ENCODE measurements at places on chromosomes 6 and 20. TPM values are rescaled to one million over a fixed set of nuclear protein-coding genes. Genes with fewer than 3 reads are reported as not detected.
A peak's percentile ranks its signal among the peaks of the same experiment; 100 is the strongest.

GRCh38 chr6:135372758-135373157 lies 124.8 kb downstream of the AHI1 start:
- no peaks in the 10 kb centered on the region for H3K4me1 ChIP-seq
- no peaks in the 10 kb centered on the region for H3K27me3 ChIP-seq
- no peak overlapping the region for H3K4me3 ChIP-seq
- no peak overlapping the region for H3K27ac ChIP-seq
- DNase-seq: no peak
- no peaks in the 10 kb centered on the region for H3K36me3 ChIP-seq

GRCh38 chr6:8888468-8888867 lies 453.1 kb upstream of the SLC35B3 start:
- H3K4me1 ChIP-seq: no peaks in the 10 kb centered on the region
- H3K4me3 ChIP-seq: no peak overlapping the region
- no peak overlapping the region for H3K27ac ChIP-seq
- no peaks in the 10 kb centered on the region for H3K27me3 ChIP-seq
- no peak for DNase-seq

The NEURL2 gene
- 36.4 TPM for total RNA-seq

- no peak overlapping the region for H3K4me3 ChIP-seq
- no peaks in the 10 kb centered on the region for H3K36me3 ChIP-seq
- H3K27ac ChIP-seq: no peak overlapping the region
- H3K4me1 ChIP-seq: no peaks in the 10 kb centered on the region
- no peak for DNase-seq
- H3K27me3 ChIP-seq: peaks cover 24% of the 10 kb centered on the region
These were observed 67.9 kb upstream of the BHLHE23 start for GRCh38 chr20:63074631-63075030.

DNA sequence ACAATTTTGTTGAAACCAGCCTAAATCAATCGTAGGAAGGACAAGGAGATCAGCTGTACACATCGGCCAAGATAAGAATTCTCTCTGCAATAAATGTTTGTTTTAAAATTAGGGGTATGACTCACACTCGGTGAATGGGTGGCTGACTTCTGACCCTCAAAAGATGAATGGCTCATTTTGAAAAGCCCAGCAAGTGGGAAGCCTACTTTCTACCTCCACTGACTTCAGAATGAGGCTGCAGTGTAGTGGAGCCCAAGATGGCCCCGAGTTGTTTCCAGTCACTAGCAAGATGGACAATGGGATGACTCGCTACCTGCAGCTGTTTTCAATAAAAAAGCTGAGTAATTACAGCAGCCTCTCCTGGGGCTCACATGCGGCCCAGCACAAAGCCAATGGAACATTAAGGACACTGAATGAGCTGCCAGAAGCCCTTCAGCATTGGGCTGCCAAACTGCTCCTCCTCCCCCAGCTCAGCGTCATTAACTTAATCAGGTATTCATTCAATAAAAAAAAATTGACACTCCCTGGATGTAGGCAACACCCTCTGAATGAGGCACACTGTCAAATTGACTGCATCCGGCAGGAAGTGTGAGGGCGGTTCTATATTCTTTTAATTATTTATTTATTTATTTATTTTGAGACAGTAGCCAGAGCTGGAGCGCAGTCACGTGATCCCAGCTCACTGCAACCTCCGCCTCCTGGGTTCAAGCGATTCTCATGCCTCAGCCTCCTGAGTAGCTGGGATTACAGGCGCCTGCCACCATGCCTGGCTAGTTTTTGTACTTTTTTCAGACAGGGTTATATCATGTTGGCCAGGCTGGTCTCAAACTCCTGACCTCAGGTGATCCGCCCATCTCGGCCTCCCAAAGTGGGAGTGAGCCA lies 107.3 kb downstream of the GMPR start:
- no peak overlapping the region for H3K4me3 ChIP-seq
- H3K27ac ChIP-seq: peak overlapping the region; percentile 70
- no peaks in the 10 kb centered on the region for H3K27me3 ChIP-seq
- peaks cover 11% of the 10 kb centered on the region for H3K4me1 ChIP-seq
- no peaks in the 10 kb centered on the region for H3K36me3 ChIP-seq

DNA sequence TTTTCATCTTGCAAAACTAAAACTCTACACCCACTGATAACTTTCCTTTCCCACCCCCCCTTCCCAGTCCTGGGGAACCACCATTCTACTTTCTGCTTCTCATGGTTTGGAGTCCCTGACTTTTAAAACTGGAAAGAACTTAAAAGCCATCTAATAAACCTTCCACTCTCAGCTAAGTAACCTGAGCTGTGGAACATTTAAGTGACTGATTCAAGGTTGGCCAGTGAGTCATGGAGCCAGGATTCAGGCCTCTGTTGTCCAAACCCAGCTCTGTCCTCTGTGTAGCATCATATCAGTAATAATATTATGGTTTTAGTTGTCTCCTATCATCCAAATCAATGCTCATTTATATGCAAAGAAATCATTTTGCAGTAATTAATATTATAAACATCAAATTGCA lies 176.0 kb upstream of the NT5E start:
- no peak overlapping the region for H3K4me3 ChIP-seq
- H3K36me3 ChIP-seq: no peaks in the 10 kb centered on the region
- DNase-seq: no peak
- H3K27ac ChIP-seq: no peak overlapping the region

The TXLNB gene
- 3.6 TPM for total RNA-seq

The FOXS1 gene
- total RNA-seq: 2.6 TPM

DNA sequence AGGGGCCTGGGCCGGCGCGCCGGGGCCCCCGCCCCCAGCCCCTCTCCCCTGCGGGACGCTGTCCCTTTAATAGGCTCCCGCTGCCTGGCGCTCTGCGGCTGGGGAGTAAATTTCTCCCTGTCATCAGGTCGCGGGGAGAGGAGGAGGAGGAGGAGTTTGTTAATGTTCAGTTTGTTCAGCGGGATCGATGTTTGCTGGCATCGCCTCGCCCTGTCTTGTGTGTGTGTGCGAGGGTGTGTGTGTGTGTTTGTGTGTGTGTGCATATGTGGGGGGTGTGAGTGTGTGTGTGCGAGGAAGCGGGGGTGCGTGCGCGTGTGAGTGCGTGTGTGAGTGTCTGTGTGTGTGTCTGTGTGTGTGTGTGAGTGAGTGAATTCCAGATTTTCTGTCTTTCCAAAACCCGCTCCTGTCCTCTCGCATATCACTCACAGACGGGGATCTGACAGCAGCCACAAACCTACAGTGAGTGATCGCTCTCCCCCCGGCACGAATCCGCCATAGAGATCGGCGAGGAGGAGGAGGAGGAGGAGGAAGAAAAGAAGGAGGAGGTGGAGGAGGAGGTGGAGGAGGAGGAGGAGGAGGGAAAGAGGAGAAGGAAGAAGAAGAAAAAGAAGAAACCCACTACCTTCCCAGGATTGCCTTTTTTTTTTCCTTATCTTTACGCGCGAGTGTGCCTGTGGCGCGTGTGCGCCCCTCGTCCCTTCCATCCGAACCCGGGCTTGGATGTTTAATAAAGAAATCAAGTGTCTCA lies at the start of gene TSHZ2:
TSS of gene TSHZ2 (plus strand) at position 169 of the 748 bp plus-strand sequence. CDS start 936 bp downstream, outside the sequence.
- no peaks in the 10 kb centered on the region for H3K27me3 ChIP-seq
- H3K36me3 ChIP-seq: no peaks in the 10 kb centered on the region
- DNase-seq: peak; percentile 78
- peak within 1 kb of the TSS; percentile 80 for H3K27ac ChIP-seq
- peaks cover 15% of the 10 kb centered on the region for H3K4me1 ChIP-seq

- no peak overlapping the region for H3K27ac ChIP-seq
- no peaks in the 10 kb centered on the region for H3K27me3 ChIP-seq
- H3K4me1 ChIP-seq: no peaks in the 10 kb centered on the region
- no peaks in the 10 kb centered on the region for H3K36me3 ChIP-seq
- no peak overlapping the region for H3K4me3 ChIP-seq
- DNase-seq: no peak
These were observed 113.0 kb downstream of the GMDS start for GRCh38 chr6:2132416-2132815.

DNA sequence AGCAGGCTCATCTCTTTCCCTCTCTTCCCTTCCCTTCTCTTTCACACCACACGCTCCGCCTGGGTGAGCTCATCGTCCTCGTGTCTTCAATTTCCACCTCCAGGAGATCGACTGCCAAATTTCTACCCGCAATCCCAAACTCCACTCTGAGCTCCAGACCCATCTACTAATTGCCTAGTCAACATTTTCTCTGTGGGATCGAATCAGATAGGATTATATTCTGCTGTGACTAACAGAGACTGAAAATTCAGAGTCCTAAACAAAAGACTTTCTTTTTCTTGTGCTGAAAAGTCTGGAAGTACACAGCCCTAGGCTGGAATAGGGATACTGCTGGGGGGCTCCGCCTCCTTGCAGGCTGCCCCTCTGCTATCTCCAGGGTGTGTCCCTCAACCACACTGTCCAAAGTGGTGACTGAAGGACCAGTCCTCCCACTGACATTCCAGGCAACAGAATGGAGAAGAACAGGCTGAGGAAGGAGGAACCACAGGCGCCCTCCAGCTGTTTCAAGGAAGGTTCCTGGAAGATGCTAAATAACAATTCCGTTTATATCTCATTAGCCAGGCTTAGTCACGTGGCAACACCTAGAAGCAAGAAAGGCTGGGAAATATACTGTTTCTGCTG lies 5.0 kb upstream of the HSPA12B start:
- no peak overlapping the region for H3K27ac ChIP-seq
- no peak overlapping the region for H3K4me3 ChIP-seq
- H3K27me3 ChIP-seq: no peaks in the 10 kb centered on the region
- H3K36me3 ChIP-seq: no peaks in the 10 kb centered on the region
- DNase-seq: no peak

GRCh38 chr20:59259946-59260345 lies 40.5 kb upstream of the EDN3 start:
- H3K27me3 ChIP-seq: peaks cover 3% of the 10 kb centered on the region
- no peak for DNase-seq
- H3K27ac ChIP-seq: no peak overlapping the region
- H3K4me1 ChIP-seq: no peaks in the 10 kb centered on the region
- no peaks in the 10 kb centered on the region for H3K36me3 ChIP-seq

The CHRNA4 gene
- 0.46 TPM for total RNA-seq

GRCh38 chr6:33433001-33433543 lies 13.2 kb downstream of the SYNGAP1 start:
- no peak for DNase-seq
- H3K27me3 ChIP-seq: no peaks in the 10 kb centered on the region
- peaks cover 39% of the 10 kb centered on the region for H3K4me1 ChIP-seq

GRCh38 chr6:111753573-111753972 lies 119.7 kb downstream of the FYN start:
- H3K4me1 ChIP-seq: no peaks in the 10 kb centered on the region
- DNase-seq: no peak
- H3K27ac ChIP-seq: no peak overlapping the region
- no peaks in the 10 kb centered on the region for H3K36me3 ChIP-seq
- no peaks in the 10 kb centered on the region for H3K27me3 ChIP-seq
- no peak overlapping the region for H3K4me3 ChIP-seq

GRCh38 chr20:38700141-38700540 lies 24.1 kb upstream of the SLC32A1 start:
- no peak for DNase-seq
- no peaks in the 10 kb centered on the region for H3K36me3 ChIP-seq
- H3K27me3 ChIP-seq: no peaks in the 10 kb centered on the region
- no peaks in the 10 kb centered on the region for H3K4me1 ChIP-seq
- no peak overlapping the region for H3K27ac ChIP-seq
- H3K4me3 ChIP-seq: no peak overlapping the region

The PPIL6 gene
- total RNA-seq: 1.2 TPM

- no peak overlapping the region for H3K27ac ChIP-seq
- no peaks in the 10 kb centered on the region for H3K27me3 ChIP-seq
- H3K4me1 ChIP-seq: no peaks in the 10 kb centered on the region
- DNase-seq: no peak
- no peak overlapping the region for H3K4me3 ChIP-seq
- no peaks in the 10 kb centered on the region for H3K36me3 ChIP-seq
These were observed 77.1 kb downstream of the CYP39A1 start for GRCh38 chr6:46575530-46575929.

DNA sequence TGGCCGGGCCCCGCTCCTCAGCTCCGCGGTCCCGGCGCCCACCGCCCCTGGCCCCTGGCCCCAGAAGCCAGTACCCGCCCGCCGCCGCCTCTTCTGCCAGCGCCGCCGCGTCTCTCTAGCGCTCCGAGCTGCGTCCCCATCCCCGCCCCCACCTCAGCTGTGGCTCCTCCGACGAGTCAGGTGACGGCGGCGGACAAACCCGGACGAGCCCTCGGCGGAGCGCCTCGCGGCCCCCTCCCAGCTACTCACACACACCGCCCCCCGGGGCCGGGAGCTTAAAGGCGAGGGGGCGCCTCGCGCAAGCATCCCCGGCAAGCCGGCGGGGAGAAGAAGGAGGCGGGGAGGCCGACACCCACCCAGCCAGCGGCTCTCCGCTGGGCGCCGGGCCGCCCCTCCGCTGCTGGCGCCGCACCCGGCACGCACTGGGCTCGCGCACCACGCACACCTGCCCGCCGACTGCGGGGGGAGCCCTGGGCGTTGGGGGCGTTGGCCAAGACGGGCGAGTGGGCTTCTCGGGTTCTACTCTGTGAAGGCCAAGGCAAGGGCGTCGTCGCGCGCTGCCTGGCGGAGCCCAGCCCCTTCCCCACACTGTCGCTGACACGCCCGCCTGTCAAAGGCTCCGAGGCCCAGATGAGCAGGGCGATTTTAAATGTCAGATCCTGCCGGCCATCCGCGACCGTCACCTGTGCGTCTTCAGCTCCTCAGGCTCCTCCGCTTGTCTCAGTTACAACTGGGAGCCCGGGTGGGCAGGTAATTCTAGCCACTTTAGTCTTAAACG lies at the start of gene SNAP91:
TSS of gene SNAP91 (minus strand) at position 132 of the 778 bp plus-strand sequence. CDS start 1,174 bp downstream, outside the sequence.
- no peak within 1 kb of the TSS for H3K4me3 ChIP-seq
- peak; percentile 16 for DNase-seq
- no peaks in the 10 kb centered on the region for H3K36me3 ChIP-seq
- no peaks in the 10 kb centered on the region for H3K4me1 ChIP-seq
- H3K27me3 ChIP-seq: peaks cover 26% of the 10 kb centered on the region
- H3K27ac ChIP-seq: no peak within 1 kb of the TSS

The JPH2 gene
- 2.3 TPM for total RNA-seq

All from adrenal gland (tissue), 19 donors.